ENCODE measurements at places on chromosomes 5 and 9.

GRCh38 chr5:145130996-145131395 lies 704.1 kb downstream of the PRELID2 start:
- DNase-seq = no peak

DNA sequence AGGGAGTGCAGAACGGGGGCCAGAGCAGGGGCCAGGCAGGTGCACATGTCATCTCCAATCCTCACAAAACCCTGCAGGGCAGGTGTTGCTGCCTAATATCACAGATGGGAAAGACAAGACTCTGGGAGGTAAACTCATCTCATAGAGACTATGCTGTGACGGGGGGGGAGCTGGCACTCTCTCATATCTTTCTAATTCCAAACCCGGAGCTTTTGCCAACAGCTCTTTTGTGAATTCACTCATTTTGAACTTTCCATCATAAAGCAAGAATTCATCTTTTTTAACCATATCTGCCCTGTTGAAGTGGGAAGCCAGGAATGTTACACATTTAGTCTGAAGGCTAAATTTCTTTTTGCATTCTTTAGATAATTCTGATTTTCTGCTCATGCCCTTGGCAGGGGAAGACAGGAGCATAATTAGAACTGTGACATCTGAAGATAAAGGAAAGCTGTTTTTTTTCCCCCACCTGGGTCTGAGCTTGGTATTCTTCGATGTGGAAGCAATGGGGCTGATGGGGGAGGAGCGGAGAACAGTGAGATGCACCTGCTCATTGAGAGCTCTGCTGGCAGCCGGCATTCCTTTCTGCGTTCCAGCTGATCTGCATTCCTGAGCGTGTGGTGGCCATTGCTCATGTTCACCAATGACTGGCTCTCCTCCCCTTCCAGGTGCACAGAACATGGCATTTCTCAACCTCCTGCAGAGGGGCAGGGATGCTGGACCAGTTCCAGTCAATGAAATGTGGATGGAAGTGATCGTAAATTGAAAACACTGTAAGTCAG lies 159.2 kb downstream of the NSG2 start:
- no peak for DNase-seq

- DNase-seq = no peak
These were observed 97.6 kb downstream of the TLE1 start for GRCh38 chr9:81591791-81592190.

GRCh38 chr9:31347082-31347617 lies 1037.3 kb upstream of the ACO1 start:
- peak; percentile 11 for DNase-seq

DNA sequence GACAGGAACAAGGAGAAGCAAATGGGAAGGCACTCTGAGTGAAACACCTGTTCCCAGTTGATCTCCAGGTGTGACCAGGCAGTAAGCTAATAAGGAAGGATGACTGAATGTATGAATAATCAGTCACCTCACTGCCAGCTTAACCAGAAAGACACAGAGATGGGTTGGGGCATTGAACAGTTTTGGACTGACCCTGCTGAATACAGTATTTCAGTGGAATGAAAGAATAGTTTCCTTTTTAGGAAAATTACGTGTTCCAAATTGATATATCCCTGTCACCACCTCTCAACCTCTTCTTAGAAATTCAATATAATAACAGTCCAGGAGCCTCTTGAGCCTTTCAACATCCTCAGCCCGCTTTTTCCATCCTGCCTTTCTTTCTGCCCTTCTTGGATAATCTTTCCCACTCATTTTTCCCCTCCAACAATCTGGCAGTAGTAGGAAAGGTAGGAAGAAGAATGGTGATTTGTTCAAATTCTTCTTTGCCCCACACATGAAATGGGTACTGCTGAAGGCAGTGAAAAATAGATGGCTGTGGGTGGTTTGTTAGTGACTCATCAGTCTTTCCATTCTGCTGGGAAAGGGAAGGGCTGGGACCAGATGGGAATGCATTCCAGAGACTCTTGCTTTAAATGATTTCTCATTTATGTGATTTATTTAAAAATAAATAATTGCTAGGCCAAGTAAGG lies 117.9 kb downstream of the ZSWIM6 start:
- DNase-seq = no peak

DNA sequence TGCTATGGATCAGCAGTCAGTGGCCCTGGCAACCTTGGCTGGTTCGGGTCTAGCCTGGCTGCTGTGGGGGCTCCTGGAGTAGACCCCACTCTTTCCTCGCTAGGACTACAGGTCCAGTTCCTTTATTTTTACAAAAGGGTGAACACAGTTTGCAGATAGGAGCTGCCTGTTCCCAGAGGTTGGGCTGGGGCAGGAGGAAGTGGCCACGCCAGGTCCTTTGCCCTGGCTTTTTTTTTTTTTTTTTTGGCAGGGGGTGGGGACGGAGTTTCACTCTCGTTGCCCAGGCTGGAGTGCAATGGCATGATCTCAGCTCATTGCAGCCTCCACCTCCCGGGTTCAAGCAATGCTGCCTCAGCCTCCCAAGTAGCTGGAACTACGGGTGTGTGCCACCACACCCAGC lies 7.9 kb downstream of the SLC2A6 start:
- no peak for DNase-seq

DNA sequence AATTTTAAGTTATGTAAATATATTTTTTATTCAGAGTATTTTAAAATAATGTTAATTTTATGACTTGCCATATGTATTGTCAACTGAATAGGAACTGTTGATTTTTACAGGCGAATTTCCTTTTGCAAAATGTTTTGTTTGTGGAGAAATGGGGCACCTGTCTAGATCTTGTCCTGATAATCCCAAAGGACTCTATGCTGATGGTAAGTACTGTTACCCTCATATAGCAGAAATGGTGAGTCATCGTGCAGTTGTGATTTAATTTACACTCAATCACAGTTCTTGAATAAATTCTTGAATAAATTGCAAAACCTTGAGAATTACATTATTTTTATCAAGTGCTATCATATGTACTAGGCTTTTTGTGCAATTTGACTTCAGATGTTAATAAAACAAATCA lies 7.4 kb downstream of the ZCCHC9 start:
- no peak for DNase-seq

- no peak for DNase-seq
These were observed 307.9 kb downstream of the FBXL7 start for GRCh38 chr5:15807871-15808270.

All from T-cell (primary cell).